ENCODE measurements at places on chromosomes 7 and 10.

DNA sequence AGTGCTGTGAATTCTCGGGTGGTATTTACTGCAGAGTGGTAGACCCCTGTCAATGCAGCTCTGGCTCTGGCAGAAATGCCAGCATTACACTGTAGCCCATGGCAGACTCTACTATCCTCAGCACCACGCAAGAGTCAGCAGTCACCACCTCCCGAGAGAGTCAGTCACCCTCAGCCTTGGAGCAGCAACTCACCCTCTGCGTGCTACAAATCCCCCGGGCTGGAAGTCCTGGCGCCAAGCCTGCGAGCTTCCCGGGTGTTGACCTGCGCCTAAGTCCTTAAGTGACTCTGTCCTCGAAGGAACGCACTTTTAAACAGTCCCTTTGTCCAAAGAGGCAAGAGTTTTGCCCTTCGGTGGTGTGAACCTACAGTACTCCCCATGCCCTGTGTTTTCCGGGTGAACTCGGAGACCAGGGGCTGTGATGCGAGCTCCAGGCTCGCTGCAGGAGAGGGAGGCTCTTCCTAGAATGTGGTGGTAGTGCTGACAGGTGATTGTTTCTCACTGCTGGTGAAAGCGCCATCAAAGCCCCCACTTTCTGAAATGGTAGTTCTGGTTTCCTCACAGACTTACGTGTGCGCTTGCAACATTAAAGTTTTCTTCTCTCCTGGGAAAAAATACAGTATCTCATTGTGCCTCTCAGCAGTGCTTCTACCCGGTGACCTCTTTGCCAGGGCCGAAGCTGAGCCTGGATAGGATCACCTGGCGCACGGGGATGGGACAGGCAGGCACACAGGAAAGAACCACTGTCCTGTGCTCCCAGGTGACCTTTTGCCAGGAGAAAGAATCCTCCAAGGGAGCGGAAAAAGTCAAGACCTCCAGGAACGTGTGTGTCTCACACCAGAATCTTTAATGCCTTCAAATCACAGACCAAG lies 33.1 kb upstream of the MBL2 start:
- no peak for DNase-seq

- DNase-seq = no peak
These were observed 196.6 kb downstream of the TRIL start for GRCh38 chr7:28761505-28761904.

DNA sequence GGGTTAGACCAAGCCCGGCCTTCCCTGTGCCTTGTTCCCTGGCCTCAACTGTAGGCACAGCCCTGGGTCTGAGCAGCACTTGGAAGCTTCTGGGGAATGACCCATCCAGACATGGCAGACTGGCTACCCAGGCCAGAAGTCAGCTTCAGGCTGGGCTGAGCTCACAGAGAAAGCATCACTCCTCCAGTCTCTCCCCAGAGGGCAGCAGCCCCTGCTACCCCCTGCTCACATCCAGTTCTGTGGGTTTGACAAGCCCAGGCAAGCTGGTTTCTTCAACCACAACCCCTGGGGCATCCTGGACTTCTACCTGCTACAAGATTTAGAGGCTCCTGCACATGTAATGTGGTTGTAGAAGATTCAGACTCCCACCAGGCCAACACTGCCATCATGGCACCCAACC lies 9.0 kb downstream of the C10orf71 start:
- no peak for DNase-seq

GRCh38 chr7:156318926-156319325 lies 321.6 kb upstream of the RNF32 start:
- DNase-seq = no peak

GRCh38 chr7:48466713-48467112 lies 295.5 kb downstream of the ABCA13 start:
- DNase-seq = no peak

- DNase-seq = no peak
These were observed 126.5 kb downstream of the ARID5B start for GRCh38 chr10:62027841-62028501.

GRCh38 chr7:99143521-99143852 lies 421 bp downstream of the SMURF1 start:
- DNase-seq = no peak

GRCh38 chr7:40507166-40507565 lies 372.4 kb downstream of the SUGCT start:
- DNase-seq = no peak

- no peak for DNase-seq
These were observed 29.4 kb downstream of the COL1A2 start for GRCh38 chr7:94423863-94424735.

DNA sequence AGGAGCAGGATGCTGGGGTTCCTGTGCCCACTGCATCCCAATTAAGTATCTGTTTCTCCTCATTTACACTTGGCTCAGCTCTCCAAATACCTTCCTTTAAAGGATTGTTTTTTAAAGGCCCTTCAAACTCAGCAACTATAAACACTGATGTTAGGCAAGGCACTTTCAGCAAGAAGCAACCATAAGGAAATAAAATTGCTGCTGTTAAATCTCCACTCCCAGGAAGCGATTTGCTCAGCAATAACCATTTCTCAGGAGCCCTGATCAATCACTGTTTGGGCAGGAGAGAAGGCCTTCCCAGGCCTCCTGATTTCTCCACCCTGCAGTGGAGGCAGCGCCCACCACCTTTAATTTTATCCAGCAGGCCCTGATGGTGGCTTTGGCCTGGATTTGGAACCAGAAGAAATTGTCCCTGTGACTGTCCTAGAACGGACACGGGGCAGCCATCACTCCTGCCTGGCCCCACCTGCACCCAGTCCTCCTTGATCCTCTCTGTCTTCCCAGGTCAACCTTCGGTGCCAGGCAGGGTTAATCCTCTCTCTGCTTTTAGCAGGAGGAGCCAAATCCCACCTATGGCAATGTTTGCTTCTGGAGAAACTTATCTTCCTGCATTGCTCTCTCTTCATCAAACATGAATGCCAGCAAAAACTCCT lies 199.8 kb downstream of the PLXNA4 start:
- DNase-seq = no peak

- no peak for DNase-seq
These were observed 427.1 kb downstream of the TNS3 start for GRCh38 chr7:47154791-47155190.

DNA sequence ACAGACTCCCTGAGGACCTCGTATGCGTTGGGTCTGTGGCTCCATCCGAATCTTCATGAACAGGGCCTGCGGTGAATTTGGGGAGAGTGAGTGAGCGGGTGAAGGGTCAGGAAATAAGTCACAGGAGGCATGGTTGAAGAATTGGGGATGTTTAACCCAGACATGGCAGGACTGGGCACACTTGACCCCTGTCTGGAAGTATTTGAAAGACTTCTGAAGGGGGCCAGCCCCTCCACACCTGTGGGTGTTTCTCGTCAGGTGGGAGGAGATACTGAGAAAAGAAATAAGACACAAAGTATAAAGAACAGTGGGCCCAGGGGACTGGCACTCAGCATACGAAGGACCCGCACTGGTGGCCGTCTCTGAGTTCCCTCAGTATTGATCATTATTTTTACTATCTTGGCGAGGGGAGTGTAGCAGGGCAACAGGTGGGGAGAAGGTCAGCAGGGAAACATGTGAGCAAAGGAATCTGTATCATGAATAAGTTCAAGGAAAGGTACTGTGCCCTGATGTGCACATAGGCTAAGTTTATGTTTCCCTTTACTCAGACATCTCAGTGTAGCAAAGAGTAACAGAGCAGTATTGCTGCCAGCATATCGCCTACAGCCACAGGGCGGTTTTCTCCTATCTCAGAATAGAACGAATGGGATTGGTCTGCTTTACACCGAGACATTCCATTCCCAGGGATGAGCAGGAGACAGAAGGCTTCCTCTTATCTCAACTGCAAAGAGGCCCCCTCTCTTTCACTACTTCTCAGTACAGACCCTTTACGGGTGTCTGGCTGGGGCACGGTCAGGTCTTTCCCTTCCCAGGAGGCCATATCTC lies 38.2 kb upstream of the PFKFB3 start:
- no peak for DNase-seq

DNA sequence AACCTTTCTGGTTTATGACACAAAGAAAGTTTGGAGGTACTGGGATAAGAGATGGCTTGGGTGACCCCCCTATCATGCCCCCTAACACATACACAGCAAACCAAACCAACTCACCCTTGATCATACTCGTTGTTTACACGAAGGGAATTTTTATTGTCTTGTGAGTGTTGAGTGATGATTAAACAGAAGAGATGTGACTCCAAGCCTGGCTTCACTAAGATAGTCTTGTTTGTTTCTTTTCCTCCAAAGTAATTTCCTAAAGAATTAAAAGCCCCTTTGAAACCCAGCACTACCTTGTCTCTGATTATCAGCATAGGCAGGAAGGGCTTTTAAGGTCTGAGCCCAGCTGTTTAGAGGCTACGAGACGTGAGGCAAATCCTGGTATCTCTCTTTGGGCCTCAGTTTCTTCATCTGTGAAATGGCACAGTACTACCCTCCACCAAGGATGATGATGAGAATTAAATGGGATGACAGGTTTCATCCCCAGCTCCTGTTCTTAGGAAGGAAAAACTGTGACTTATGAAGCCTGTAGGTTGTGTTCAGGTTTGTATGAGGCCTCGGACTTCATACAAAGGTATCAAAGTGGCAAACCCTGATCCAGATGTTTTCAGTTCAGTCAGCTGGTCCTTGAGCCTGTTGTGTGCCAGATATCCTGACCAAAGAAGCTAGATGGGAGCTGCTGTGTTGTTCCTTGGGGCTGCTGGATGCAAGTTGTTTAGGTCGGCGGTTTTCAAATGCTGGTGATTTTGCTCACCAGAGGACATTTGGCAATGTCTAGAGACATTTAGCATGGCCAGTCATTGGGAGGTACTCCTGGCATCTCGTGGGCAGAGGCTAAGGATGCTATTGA lies 51.8 kb downstream of the TCF7L2 start:
- DNase-seq = no peak

- DNase-seq = no peak
These were observed 4.9 kb downstream of the GCK start for GRCh38 chr7:44184206-44184872.

- no peak for DNase-seq
These were observed 46.2 kb downstream of the LAMB4 start for GRCh38 chr7:108083980-108084379.

- DNase-seq = no peak
These were observed 174.6 kb upstream of the TARP start for GRCh38 chr7:38448054-38448453.
